ENCODE measurements at places on chromosomes 5 and 9.

DNA sequence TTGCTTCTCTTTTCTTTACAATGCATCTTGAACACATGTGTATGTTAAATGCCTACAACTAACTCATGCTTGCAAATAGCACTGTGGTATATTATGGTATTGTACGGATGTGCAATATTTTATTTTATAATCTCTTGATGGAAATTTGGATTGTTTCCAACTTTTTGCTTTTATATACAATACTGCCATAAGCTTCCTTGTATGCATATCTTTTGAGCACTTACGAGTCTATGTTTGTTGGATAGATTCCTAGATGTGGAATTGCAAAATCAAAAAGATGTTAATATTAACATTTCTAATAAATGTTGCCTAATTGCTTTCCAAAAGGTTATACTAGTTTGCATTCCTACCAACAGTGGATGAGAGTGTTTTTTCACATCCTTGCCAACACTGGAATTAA is 3.4 kb upstream of the GALNT12 start:
- no peak for DNase-seq

GRCh38 chr5:139422307-139422893 is 16.9 kb downstream of the DNAJC18 start:
- DNase-seq = peak; percentile 86

- no peak for DNase-seq
These were observed 130.7 kb downstream of the SEC61B start for GRCh38 chr9:99352826-99353225.

GRCh38 chr5:40154194-40154593 is 525.5 kb upstream of the PTGER4 start:
- no peak for DNase-seq

DNA sequence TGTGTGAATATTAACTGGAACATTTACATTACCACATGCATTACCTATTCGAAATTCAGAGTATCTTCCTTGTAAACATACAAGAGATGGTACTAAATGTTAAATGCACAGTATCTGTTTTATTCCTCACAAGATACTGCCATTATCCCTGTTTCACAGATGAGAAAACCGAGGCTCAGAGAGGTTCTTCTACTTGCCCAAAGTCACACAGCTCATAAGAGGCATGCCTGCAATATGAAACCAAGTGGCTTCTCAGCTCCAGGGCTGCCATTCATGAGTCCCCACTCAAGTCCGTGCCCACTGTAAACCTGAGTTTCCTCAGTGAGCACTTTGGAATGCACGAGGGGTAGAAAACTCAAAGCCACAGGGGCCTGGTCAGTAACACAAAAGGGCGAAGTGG is 55.0 kb upstream of the FABP6 start:
- no peak for DNase-seq

DNA sequence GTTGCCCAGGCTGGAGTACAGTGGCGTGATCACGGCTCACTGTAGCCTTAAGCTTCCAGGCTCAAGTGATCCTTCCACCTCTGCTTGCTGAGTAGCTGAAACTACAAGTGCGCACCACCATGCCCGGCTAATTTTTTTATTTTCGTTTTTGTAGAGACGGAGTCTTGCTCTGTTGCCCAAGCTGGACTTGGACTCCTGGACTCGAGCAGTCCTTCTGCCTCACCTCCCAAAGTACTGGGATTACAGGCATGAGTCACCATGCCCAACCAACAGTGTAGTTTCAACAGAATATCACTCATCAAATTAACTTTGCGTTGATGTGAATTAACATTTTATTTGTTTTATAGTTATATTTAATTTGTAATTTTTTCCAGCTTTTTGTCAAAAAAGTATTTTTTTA is 45.3 kb downstream of the WDR70 start:
- no peak for DNase-seq

GRCh38 chr5:96922499-96923244 is 13.2 kb upstream of the LNPEP start:
- no peak for DNase-seq

DNA sequence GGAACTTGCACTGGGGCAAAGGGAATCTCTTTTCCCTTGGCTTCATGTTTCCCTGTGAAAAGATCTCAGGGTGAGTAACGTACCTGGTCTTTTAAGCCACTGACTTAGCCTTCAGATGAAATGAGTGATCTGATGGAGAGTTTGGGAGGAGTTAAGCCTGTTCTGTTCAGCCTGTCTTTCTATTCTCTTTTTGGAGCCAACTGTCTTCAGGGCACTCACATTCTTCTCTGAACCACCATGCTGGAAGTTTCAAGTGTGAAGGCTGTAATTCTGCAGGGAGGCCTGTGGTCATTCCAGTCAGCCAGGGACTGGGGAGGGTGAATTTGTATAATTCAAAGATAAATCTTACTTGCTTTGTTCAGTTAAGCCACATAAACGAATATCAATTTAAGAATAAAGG is 722.2 kb upstream of the SEMA6A start:
- DNase-seq = no peak

DNA sequence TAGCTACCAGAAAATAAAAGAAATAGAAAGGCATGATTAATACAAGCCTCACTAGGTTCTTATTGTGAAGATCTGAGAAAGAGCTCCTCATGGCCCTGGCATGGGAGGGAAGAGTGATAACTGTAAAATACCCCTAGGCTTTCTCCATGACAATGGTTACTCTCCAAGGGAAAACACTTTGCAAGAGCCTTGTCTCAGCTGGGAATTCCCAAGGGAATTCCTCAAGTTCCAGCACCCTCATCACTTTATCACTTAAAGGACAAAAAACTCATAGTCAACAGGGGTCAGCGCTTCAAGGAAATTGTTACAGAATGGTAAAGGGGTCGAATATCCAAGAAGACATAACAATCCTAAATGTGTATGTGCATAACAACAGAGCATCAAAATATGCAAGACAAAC is 21.2 kb downstream of the SYK start:
- DNase-seq = no peak

DNA sequence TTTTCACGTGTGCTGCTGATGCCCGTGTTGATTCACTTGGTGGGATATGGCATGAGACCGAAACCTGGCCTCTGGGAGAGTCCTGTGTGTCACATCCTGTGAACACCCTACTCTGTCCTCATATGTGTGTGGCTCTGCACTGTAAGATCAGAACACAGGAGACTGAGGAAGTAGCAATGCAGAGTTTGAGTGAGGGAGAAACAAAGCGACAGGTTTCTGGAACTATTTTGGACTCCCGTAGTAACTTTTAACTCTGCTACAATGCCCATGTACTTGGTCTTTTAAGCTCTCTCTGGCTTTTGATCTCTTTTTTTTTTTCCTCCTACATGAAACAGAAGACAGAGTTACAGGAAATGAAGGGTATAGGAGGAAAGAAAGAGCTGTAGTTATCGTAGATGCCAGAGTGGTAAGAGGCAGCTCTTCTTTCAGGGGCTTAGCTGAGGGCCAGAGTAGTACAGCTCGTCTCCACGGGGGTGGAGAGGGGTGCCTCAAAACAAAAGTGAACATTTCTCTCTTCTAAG is 26.6 kb downstream of the GRAMD2B start:
- DNase-seq = peak; percentile 73

DNA sequence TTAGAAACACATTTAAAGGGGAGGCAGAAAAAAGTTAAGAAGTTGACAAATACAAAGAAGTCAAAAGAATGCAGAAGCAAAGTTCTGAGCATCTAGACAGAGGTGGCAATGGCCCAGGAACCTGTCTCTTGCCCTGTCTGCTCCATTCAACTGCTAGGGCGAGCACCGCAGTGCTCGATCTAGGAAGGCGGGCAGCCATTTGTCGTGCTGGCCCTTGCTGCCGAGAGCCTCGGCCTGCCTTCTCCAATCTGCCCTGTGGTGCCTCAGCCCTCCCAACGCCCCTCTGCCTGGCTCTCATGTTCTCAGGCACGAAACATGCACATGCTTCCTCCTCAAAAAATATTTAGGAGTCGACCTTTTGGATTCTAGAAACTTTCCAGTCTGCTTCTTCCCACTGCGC is 42.2 kb downstream of the DDX31 start:
- DNase-seq = no peak

- peak; percentile 33 for DNase-seq
These were observed 233.8 kb upstream of the TMEM161B start for GRCh38 chr5:88502179-88503040.

GRCh38 chr5:177317959-177318377 is 6.3 kb upstream of the MXD3 start:
- DNase-seq = peak; percentile 81

GRCh38 chr5:178640331-178641045 is 13.6 kb upstream of the CLK4 start:
- DNase-seq = no peak

- no peak for DNase-seq
These were observed 52.2 kb upstream of the EDIL3 start for GRCh38 chr5:84436866-84437265.

DNA sequence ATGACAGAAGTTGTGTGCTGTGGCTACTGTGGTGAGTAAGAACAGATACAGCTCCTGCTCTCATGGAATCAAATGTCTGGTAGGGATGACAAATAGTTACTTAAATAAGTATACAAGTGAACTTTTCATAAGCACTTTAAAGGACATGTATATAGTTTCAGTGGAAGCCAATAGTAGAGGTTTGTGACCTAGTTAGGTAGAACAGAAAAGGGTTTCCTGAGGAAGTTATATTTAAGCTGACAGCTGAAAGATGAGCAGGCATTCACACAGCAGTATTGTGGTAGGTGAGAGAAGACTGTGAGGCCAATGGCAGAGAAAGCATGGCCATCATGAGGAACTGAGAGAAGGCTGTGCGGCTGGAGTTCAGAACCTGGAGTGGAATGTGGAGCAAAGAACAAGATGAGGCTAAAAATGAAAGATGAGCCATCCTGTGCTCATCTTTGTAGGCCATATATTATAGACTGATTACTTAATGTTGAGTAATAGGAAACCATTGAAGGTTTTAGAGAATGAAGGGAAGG is 15.4 kb downstream of the FAM174A start:
- no peak for DNase-seq

GRCh38 chr9:6410633-6411032 is 2.4 kb upstream of the UHRF2 start:
- DNase-seq = no peak

DNA sequence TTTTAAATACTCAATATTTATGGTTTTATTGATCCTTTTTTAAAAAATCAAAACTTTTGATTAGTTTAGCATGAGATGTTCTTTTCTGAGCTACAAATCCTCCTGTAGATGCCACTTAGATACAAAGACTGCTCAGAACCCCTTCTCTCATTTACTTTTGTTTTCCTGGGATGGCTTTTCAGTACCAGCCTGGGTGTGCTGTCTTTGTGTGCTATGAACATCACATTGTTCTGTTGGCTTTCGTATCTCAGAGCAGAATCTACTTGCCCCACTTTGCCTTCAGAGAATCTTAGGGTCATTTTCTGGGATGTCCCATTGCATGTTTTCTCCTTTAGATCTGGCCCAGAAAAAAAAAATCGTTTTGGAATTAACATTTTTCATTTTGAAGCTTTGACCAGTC is 85.9 kb downstream of the RASGRF2 start:
- no peak for DNase-seq

DNA sequence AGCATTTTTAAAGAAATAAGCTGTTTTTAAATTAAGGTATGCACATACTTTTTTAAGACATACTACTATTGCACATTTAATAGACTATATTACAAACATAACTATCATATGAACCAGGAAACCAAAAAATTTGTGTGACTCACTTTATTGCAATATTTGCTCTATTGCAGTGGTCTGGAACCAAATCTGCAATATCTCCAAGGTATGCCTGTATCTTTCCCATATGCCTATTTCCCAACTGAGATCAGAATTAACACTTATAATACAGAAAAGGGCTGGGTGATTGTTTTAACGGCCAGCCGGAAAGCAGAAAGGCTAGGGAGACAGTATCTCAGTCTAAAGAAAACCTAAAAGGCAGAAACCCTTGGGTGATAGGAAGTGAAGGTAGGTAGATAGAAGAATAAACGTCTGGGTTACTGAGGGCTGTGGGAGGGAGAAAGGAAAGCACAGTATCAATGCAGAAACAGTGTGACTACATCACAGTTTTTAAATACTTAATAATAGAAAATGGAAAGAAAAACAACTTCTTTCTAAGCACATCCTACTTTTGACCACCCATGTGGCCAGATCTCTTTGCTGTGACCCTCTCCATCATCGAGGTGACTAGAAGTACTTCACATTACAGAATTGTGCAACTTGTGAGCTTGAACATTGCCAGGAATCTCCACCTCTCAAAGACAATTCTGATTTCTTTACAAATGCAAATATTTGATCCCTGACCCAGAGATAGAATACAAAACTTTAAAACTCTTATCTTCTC is 126.4 kb downstream of the LPAR1 start:
- no peak for DNase-seq

DNA sequence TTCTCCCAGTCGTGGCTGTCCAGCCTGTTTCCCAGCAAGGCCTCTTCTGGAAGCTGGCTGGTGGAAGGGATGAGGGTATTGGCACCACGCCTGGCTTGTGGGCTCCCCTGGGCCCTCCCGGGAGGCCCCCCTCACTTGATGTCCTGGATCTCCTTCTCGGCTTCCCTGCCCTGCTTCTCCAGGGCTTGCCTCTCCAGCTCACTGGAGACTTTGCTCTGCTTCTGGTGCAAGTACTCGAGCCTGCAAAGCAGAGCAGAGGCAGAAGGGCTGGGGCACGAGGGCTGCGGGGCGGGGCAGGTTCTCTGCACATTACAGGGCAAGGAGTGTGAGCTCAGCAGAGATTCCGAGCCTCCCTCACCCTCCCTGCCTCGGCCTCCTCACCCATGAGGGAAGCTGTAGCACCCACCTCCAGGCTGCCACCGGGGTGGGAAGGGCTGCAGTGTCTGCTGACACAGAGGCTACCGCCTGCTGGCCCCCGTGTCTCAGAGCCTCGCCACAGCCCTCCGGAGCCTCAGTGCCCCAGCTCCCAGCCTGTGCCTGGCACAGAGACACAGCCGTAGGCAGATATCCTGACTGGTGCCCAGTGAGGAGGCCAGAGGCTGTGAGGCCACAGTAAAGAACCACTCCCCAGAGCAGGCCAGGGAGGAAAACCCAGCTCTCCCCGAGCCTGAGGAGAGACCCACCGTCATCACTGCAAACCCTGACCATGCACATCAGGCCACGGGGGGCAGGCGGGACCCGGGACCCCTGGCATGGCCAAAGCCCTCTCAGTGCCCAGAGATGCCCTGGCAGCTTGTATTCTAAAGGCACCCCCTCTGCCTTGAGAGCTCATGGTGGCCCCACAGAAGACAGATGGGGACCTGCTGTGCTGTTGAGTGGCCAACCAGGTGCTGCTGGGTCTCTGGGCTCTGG is 7.2 kb downstream of the SNAPC4 start:
- DNase-seq = no peak

DNA sequence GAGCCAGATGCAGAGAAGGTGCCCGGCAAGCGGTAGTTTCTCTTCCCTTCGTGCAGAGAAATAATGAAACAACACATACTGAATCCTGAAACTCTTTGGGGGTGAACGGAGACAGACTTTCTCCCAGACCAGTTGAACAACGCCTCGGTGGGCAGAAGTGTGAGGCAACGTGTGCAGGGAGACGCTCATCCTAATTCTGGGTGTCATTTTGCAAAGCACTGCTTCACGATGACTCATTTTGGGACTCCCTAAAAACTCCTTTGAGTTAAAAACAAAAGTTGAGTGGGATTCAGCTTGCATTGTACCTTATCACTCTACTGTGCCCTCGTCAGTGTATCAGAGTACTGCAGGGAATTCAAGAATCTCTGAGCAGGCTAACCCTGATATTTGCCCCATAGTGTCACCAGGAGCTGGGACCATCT is 3.5 kb upstream of the NEK6 start:
- DNase-seq = no peak

Measured in CD4-positive, alpha-beta T cell treated with Interleukin-12 subunit alpha and Interleukin-12 subunit beta, for 1 hour (primary cell).